Hematopoietic multipotent progenitor cell treated with erythropoietin and hydrocortisone succinate and interleukin-3 and kit ligand, for 4 days (in vitro differentiated cells): ENCODE measurements at places on chromosomes 16 and 17.

GRCh38 chr17:33680472-33680871, 387.4 kb upstream of the ASIC2 start:
- DNase-seq, result no peak

DNA sequence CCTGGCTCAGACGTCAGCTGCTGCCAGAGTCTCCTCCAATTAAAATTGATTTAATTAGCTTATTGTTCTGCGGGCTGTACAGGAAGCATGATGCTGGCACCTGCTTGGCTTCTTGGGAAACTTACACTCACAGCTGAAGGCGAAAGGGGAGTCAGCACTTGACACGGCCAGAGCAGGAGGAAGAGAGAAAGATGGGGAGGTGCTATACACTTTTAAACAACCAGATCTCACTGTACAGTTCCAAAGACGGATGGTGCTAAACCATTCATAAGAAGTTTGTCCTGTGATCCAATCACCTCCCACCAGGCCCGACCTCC, 1.4 kb upstream of the PRDM7 start:
- peak; percentile 13 for DNase-seq

- DNase-seq, result no peak
Measured at GRCh38 chr16:89554343-89554742, 6.1 kb upstream of the RPL13 start.

GRCh38 chr17:42798383-42799380, at the start of the genes CNTD1 and COA3:
Gene CNTD1, plus strand, starts transcription at chr17:42798861. Its CDS starts 207 bp downstream, at chr17:42799068.
Gene COA3, minus strand, starts transcription at chr17:42798704. Its CDS starts 23 bp downstream, at chr17:42798681.
- DNase-seq, result peak; percentile 94

DNA sequence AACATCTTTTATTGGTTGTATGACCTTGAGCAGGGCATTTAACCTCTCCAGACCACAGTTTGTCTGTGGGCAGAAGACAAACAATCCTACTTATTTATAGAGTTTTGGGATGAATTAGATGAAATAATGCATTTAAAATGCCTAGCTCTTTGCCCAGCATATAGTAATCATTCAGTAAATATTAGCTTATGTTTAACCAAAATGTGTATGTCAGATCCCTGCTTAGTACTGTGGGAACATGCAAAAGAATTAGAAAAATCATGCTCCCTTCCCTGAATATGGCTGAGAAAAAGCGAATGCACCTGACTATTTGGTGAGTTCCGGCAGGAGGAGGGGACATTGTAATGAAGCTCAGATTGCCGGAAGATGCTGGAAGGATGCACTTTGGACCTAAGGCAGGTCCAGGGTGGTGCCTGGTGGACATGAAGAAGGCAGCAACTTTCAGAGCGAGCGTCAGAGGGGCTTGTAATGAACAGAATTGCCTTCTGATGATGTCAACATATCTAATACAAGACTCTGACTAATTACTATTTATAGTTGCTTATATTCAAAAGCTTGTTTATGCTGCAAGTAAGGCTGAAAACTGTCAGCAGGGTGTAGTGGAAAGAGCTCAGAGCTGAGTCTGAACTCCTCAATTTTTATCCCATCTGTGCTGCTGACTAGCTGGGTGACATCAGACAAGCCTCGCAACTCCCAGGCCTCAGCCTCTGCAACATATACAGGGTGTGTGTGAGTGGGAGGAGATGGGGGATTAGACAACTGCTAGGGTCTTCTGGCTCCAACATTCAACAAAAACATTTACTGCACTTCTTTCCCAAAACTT, 221.2 kb downstream of the PRKCA start:
- DNase-seq, result no peak

DNA sequence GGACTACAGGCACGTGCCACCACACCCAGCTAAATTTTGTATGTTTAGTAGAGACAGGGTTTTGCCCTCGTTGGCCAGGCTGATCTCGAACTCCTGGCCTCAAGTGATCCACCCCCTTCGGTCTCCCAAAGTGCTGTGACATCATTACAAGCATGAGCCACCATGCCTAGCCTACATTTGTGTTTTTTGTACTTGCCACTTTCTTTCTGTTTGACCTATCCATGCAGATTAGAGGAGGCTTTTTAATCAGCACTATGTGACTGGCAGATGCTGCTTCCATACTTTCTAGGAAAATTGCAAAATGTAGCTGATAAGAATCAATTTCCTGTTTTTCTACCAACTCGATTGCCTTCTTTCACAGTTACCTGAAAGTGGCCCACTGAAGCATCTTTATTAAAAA, 57.3 kb downstream of the B9D1 start:
- DNase-seq, result peak; percentile 61

- DNase-seq, result peak; percentile 34
Measured at GRCh38 chr16:66224626-66225025, 141.9 kb upstream of the CDH5 start.

GRCh38 chr16:3349175-3349574, 6.5 kb upstream of the OR2C1 start:
- DNase-seq, result no peak

DNA sequence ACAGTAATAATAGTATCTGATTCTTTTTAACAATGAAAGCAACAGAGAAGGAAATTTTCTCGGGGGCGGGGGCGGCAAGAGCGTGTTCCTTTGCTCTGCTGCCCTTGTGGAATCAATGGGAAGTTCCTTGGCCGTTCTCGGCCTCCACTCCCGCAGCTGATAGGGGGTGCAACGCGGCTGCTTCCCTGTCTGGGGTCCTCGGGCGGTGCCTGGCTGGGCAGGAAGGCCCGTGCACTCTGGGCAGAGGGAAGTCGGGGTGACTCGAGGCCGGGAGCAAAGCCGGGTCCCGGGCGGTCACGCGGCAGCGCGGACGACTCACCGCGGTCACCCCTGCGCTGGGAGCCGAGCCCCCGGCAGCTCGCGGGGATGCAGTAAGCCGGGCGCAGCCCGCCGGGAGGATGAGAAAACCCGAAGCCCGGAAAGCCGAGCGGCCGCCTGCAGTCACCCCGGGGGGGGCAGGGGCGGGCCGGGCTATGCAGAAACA, 2.5 kb downstream of the TUBB3 start:
- DNase-seq, result no peak

- DNase-seq, result no peak
Measured at GRCh38 chr17:17844500-17844899, 7.7 kb upstream of the SREBF1 start.

DNA sequence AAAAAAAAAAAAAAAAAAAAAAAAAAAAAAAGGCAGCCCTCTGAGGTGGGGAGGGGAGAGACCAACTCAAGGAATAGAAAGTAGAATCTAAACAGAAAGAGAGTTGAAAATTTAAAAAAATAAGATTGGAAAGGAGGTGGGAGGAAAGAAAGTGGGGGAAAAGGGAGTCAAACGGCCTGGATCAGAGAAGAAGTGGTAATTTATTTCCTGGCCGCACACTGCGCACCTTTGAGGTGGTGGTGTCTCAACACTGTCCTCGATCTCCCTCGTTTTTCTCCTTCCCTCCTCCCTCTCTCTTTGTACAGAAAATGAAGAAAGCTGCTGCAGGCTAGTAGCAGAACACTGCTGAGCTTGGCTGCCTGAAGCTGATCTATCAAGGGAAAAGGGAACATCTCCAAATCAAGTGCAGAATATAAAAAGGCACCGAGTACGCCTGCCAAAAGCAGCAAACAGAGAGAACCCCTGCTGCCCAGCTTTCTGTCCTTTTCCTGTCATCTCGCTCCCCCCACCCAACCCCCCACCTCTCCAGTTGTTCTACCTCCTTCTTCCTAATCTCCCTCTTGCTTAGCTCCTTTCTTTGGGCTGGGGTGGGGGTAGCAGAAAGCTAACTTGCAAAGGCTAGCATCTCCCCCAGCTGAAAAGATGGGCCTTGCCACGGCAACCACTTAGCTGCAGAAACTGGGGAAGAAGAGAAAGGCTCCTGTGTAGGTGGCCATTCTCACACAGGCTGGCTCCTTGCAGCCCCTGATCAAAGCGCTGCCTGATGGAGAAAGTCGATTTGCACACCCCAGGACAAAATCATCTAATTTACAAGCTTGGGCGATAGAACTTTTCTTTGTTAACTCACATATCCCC, 22.5 kb downstream of the AXIN2 start:
- no peak for DNase-seq

- no peak for DNase-seq
Measured at GRCh38 chr16:54632322-54633220, 298.1 kb upstream of the IRX5 start.

- DNase-seq, result no peak
Measured at GRCh38 chr16:87070657-87071056, 246.5 kb downstream of the C16orf95 start.

GRCh38 chr17:63751806-63752205, 10.2 kb upstream of the STRADA start:
- peak; percentile 93 for DNase-seq

- no peak for DNase-seq
Measured at GRCh38 chr16:56737539-56737938, 7.6 kb downstream of the NUP93 start.

- DNase-seq, result peak; percentile 73
Measured at GRCh38 chr16:87368029-87368770, 15.4 kb downstream of the FBXO31 start.

DNA sequence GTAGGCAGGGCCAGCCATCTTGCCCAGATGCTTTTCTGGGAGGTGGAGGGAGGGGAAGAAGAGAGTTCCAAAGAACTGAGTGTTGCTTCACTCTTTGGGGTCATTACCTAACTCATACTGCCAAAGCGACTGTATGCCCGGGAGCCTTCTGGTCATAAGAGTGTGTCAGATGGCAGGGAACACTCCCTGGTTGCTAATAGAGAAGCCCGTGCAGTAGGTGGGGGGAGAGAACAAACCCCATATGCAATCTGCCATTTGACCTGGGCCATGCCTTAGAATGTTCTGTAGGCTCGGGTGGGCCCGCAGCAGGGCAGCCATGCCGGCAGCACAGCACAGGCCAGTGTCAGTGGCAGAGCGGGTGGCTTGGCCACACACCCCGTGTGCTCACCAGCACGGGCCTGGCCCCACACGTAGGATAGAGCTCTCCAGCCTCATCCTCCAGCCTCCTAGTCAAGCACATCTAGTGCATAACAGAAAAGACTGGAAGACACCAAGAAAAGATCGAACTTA, 120.5 kb downstream of the SOCS1 start:
- peak; percentile 75 for DNase-seq

- peak; percentile 39 for DNase-seq
Measured at GRCh38 chr17:44005527-44006271, 1.3 kb downstream of the NAGS start.

DNA sequence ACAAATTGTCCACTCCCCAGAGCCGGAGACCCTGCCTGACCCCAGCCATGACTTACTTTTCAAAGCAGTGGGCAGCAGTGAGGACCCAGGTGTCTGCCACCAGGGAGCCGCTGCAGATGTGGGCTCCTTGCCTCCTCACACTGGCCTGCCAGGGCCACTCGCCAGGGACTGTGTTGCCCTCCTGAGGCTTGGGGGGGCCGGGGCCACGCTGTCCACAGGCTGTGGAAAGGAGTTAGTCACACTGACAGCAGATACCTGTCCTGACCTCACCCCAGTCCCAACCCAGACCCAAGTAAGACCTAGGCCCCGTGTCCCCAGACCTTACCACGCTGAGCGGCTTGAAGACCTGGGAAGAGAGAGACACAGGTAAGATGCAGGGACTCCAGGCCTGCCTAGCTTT, 1.3 kb downstream of the PRSS53 start:
- no peak for DNase-seq

DNA sequence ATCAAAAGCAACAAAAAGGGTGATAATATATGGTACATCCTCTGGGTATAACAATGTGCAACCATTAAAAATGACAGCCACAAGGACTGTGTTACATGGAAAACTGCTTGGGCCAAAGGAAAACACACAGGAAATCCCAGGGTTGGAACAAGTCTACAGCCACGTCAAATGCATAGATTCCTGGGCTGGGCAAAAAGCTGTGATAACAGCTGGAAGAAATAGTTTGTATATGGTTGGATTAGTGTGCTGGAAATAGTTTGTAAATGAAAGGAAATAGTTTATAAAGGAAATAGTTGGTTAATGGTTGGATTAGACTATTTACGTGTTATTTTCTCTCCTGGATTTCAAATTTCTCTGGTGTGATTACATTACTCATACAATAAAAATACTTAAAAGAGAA, 2.6 kb downstream of the HSD17B2 start:
- DNase-seq, result no peak

GRCh38 chr17:83196973-83197880, 117.8 kb downstream of the METRNL start:
- no peak for DNase-seq

DNA sequence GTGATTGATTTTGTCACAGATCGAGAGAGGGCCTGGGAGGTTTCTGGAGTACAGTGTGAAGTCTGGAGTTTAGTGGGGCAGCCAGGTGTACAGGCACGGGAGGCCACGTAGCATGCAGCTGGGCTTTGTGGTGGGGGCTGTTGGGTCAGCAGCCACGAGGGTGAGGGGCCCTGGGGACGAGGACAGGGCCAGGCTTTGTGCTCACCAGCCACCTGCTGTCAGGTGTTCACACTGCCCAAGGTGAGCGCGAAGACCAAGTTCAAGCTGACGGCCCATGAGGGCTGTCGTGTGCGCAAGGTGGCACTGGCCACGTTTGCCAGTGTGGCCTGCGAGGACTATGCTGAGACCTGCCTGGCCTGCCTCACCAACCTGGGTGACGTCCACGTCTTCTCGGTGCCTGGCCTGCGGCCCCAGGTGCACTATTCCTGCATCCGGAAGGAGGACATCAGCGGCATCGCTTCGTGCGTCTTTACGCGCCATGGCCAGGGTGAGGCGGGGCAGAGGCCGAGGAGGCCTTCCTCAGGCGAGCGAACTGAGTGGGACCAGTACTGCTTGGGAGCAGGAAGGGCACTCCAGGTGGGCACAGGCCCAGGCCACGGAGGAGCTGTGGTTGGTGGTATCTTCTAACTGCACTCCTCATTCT, 15.9 kb downstream of the LLGL1 start:
- no peak for DNase-seq

DNA sequence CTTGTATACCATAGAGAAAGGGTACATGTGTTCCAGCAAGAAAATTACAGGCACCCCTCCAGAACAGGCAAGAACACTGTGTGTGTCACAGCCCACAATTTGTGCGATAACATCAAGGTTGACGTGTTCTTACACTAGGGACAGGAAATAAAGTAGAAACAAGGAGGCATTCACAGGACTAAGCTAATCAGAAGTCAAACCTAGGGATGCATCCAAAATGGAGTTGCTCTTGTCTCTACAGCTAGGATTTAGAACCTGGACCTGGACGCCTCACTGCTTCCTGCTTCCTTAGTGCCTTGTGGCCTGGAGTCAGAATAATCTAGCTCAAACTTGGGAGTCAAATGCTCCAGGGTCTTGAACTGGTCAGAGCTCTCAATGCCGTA, 41.3 kb downstream of the GINS3 start:
- peak; percentile 44 for DNase-seq

- DNase-seq, result no peak
Measured at GRCh38 chr17:177155-177554, 4.3 kb downstream of the DOC2B start.
